ENCODE measurements at places on chromosomes 12 and 14.
A peak's percentile ranks its signal among the peaks of the same experiment; 100 is the strongest.

DNA sequence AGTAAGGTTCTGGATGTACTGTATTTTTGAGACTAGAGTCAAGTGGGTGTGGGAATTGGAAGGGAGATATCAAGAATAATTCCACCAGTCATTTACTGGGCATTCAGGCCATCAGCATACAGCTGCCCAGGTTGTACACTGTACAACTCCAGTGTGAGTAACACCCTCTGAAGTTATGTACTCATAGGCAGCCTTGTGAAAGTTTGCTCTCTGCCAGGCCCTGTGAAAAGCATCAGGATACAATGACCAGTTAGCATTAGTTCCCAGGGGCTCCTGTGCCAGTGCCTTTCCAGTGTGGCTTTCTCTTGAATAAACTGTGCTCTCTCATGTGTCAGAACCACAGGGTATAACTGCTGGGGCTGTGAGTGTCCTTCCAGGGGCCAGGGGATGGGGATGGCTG, 89.7 kb downstream of the LGMN start:
- no peak for DNase-seq

DNA sequence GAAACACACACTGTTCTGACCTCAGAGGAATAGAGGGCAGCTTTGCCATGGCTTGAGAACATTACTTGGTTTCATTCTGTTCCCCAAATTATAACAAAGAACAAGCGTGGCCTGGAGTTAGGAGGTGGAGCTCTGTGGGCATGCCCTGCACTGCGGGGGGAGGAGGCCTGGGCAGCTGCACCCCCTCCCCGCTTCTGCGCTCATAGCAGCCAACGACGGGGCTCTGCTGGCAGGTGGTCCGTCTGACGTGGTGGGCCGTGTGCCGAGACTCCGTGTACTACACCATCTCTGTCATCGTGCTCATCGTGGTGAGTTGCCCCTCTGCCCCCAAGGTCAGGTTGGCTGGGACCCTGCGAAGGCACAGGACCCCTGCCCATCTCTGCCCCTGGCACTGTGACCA, 70.4 kb upstream of the RIN3 start:
- DNase-seq: no peak

DNA sequence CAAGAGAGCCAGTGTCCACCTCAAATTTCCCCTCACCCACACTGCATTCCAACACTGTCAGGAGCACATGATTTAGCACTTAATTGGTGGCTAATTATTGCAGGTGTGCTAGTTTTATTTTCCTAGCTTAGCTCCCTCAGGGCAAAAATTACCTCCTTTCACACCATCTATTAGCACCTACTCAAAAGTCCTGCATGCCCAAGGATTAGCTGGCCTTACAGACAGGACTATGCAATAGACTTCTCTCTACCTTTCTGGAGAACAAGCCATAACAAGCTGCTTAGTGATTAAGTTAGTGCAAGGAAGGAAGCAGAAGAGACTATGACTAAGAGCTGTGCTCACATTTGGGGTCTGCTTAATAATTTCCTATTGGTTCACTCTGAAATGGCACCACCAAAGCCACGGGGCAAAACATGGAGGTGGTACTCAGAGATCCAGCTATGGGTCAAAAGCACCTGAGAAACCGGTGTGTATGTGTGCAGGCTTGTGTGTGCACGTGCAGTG, 69.5 kb downstream of the STON2 start:
- no peak for DNase-seq

GRCh38 chr14:78363008-78363407, 192.8 kb downstream of the NRXN3 start:
- DNase-seq: no peak

GRCh38 chr14:87331991-87332390, 661.0 kb downstream of the GALC start:
- no peak for DNase-seq

GRCh38 chr14:97695456-97695981, 898.3 kb downstream of the VRK1 start:
- DNase-seq: no peak

- DNase-seq: no peak
These were observed 994.7 kb downstream of the VRK1 start for GRCh38 chr14:97791906-97792305.

DNA sequence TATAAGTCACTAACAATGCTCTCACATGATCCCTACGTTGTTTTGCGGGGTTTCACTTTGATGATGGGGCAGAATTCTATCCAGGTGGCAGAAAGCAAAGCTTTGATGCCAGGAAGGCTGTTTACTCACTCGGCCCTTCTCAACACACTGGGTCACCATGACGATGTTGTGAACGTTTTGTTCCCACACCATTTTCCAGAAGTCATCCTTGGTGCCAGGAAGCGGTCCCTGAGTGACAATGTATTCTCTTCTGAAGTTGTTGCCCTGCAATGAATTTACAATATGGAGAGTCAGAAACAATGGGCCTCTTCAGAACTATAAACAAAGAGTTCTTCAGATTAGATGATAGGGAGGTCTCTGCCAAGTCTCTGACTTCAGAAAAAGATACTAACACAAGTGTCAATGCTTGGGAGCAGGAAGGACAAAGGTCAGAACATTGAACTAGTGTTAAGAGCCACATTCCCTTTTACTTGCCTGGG, 101.3 kb downstream of the PTPRB start:
- DNase-seq: no peak

DNA sequence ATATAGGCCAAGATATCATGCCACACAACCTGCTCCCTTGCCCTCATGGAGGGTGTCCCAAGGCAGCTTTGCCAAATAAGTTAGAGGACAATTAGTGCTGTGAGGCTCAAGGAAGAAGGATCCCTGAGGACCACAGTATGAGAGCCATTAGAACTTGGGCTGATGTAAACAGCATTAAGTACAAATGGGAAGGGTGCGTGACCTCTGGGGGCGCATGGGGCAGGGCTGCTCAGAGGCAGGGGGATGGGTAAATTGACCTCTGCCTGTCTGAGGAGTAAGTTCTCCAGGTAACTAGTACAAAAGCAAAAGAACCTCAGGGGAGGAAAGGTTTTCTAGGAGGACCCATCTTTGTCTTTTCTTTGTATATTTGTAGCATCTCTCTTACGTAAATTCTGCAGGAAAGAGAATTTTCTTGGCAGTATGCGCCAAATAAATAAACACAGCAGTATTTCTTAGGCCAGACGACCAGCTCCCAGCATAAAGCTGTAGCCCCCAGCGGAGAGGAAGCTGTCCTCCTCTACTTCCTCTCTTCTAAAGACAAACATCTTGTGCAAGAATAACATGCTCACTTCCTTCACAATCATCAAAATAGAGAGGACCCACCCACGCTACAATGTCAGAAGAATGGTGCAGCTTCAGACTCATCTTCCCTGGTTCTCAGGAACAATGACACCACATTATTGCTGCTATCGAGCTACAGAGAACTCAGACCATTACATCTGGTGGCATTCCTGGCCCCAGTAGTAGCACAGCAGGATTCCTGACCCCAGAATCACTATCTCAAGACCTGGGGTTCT, 16.4 kb upstream of the VWF start:
- DNase-seq: no peak

DNA sequence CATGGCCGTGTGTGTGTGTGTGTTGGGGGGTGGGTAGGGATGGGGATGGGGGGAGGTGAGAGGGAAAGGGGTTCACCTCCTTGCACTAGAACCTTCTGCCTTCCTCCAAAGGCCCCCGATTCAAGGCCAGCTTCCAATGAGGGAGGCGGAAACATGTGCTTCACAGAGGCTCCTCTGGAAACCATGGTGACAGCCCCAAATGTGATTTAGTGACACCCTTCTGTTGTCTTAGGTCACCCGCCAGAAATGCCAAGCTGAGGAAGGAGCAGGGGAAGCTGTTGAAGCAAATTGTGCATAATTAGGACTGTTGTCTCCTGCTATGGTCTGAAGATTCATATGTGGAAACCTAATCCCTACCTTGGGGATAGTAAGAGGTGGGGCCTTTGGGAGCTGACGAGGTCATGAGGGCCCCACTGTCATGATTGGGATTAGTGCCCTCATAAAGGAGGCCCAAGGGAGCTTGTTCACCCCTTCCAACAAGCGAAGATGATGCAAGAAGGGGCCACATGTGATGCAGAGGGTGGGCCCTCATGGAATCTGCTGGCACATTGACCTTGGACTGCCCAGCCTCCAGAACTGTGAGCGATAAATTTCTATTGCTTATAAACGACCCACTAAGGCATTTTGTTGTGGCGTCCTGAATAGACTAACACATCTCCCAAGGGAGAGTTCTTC, 95.2 kb downstream of the AACS start:
- no peak for DNase-seq

DNA sequence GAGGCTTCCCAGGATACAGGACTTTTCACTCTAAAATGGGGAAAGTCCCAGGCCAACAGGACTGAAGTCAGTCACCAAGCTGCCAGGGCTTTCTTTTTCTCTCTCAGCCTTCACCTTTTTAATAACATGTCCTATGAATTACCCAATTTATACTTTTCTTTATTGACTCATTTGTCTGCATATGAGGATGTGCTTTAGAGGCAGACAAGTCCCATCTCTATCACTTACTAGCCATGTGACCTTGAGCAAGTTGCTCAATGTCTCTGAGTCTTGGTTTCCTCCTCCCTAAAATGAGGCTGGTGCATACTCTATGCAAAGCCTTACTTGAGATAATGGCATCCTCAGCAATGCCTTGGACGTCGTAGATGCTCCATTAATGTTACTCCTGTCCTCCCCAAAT, 98.1 kb upstream of the TMPO start:
- DNase-seq: no peak

GRCh38 chr12:117528538-117528937, 167.1 kb upstream of the NOS1 start:
- no peak for DNase-seq

DNA sequence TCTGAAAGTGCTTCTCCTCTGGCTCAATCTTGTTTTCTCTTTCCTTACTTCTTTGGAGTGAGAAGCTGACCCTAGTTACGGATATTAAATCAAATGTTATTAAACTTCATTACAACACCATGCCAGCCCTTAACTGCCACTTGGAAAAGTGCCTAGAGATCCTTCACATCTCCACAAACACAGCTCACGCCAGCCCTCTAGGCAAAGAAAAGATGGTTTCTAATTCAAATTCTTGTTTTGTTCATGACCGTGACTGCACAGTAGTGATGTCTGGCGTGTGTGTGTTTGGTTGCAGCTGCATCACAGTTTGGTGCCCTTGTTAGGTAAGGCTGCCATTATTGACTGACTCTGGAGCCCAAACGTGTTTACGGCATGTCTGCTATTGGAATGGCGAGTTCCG, 113.0 kb downstream of the BEGAIN start:
- DNase-seq: no peak

GRCh38 chr14:70847406-70848090, 38.2 kb upstream of the MAP3K9 start:
- DNase-seq: no peak

- no peak for DNase-seq
These were observed 29.8 kb downstream of the LRRK2 start for GRCh38 chr12:40254455-40255085.

- DNase-seq: no peak
These were observed 1353.9 kb downstream of the AACS start for GRCh38 chr12:126419131-126419530.

- peak; percentile 91 for DNase-seq
These were observed at the start of gene TMED10 for GRCh38 chr14:75176142-75176820. TSS of gene TMED10 (minus strand) at chr14:75176612. CDS start at chr14:75176579, 33 bp downstream.

- DNase-seq: no peak
These were observed 479.0 kb upstream of the SYT1 start for GRCh38 chr12:78385541-78385940.

DNA sequence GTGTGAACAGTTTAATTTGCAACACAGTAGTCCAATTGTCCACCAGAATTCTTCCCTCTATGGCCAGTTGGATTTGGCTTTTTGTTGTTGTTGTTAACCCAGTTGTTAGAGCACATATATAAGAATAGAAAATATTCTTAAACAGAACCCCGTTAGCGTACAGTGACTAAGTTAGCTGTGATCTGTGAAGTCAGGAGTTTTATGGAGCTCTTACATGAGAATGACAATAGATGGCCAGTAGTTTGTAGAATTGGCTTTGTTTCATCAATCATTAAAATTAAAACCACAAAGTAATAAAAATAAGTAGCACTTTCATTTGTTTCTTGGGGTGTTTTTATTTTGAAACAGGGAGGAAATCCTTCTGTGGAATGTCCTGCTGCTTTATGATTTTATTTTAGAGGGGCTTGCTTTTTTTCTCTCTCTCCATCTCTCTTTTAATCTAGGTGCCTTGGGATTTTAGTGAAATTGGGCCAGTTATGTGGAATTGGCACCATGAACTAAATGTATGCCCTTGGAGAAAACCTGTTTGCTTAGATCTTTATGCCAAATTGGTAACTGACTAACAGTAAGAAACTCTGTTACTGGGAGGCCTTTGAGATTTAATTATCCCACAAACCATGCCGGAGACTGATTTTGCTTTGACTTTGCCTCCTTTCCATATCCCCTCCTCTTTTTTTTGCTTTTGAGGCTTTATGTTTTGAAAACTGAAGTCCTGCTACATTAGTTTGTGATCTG, 22.9 kb downstream of the FBXW8 start:
- DNase-seq: no peak

GRCh38 chr12:1845886-1846285, 25.5 kb downstream of the LRTM2 start:
- no peak for DNase-seq

GRCh38 chr12:56955631-56956256, 1.7 kb downstream of the RDH16 start:
- no peak for DNase-seq

DNA sequence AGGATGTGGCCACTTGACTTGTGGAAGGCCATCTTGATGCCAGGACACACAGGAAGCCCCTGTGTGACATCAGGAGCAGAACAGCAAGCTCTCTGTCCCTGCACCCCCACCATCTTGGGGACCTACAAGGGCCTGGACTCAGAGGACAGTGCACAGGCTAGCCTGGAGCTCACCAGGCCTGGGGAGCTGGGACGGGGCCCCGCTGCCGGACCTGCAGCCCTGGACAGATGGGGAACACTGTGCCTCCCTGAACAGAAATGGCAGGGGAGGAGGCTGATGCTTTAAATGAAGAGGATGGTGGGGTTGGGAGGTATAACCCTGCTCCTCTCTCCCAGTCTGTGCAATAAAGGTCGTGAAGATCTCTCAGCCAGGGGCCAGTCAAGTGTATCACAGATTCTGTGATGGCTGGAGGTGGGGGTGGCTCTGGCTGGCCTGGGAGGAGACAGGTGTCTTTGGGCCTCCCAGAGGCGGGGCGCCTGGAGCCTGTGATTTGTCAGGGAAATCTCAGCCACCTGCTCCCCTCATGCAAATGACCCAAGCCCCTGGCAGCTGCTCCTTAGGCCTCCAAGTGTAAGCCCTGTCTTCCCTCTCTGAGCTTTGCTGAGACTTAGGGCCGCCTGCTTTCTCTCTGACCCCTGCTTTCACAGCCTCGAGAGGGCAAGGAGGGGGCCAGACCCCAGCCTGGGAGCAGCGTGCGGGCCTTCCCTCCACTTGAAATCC, 1.1 kb upstream of the GNB3 start:
- no peak for DNase-seq

DNA sequence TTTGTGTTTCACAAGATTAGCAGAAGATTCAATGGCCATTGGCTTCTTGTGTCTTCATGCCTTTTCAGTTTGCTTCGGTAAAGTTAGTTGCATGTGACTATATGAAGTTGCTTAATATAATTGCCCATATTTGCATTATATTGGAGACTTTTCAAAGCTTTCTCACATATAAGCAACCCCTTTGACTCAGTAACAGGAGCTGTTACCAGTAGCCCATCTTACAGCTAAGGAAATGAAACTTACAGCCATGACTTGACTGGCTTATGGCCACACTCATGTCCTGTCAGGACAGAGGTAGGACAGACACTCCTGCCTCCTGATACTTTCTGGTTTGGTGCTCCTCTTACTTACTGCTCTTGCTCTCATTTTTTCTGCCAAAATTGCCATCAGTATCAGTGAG, 1082.1 kb downstream of the BCL11B start:
- no peak for DNase-seq
